ENCODE measurements at places on chromosomes 4 and X.

DNA sequence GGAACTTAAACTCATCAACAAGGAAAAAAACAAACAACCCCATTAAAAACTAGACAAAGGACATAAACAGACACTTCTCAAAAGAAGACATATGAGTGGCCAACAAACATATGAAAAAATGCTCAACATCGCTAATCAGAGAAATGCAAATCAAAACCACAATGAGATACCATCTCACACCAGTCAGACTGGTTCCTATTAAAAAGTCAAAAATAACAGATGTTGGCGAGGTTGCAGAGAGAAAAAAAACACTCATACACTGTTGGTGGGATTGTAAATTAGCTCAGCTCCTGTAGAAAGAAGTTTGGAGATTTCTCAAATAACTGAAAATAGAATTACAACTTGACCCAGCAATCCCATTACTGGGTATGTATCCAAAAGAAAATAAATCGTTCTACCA is 28.7 kb downstream of the APLN start:
- no peak for DNase-seq

GRCh38 chr4:10093801-10094552 is 22.6 kb downstream of the WDR1 start:
- no peak for DNase-seq

- DNase-seq = no peak
Observed at GRCh38 chrX:108468486-108468885, 28.8 kb downstream of the COL4A5 start.

- DNase-seq = no peak
Observed at GRCh38 chrX:50770702-50771101, 43.3 kb downstream of the SHROOM4 start.

GRCh38 chr4:131347816-131348215 is 1801.3 kb upstream of the PCDH10 start:
- DNase-seq = no peak

- no peak for DNase-seq
Observed at GRCh38 chrX:73822775-73823174, 259.8 kb downstream of the CHIC1 start.

DNA sequence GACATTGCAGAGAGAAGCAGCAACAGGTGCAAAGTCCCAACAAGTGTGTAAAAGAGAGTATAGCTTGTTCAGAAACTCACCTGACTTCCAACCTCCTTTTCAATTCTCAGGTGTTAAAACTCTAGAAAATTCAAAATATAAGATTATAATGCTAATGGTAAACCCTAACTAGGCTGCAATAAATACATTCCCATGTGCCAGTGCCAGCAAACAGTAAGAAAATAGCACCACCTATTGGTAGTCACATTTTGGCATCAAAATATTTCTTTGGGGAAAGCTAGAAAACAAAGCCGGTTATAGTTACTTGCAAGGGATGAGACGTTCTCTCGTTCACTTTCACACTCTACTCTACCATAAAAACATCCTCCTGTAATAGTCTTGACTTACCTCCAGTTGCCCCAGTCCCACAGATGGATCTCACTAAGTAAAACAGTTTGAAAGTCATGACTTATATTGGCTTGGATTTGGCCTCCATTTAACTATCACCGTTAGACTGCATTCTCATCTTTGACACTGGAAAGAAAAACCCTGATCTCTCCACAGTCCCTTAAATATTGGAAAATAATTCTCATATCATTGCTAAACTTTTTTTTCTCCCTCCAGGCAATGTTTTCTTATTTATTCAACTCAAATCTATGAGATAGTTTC is 9.6 kb downstream of the BMP3 start:
- DNase-seq = peak; percentile 49

DNA sequence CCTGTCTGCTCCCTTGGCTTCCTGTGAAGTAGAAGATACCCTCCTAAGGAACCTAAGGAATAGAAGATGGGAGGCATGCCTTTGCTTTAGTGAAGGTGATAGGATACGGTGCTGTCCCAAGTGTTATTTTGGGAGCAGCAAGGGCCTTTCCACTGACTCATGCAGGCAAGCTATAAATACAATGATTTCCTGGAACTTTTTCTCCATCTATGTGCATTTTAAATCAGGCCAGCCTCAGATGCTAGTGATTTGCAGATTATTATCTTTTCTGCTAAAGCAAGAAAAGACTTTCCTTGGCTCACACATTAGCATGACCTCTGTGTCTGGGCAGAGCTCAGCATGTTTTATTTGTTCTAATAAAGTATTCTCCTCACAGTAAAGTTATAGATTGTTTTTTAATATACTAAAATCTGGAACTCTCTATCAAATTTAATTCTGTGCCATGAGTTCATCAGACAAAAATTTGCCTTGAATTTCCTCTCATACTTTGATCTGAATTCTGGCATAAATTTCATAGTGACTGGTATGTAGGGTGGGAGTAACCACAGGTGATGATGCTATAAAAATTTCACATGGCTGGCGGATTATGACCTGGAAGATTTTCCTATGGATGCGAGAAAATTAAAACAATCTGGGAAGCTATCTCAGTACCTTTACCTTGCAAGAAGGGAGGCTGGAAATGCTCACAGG is 131.7 kb downstream of the REPS2 start:
- DNase-seq = no peak

DNA sequence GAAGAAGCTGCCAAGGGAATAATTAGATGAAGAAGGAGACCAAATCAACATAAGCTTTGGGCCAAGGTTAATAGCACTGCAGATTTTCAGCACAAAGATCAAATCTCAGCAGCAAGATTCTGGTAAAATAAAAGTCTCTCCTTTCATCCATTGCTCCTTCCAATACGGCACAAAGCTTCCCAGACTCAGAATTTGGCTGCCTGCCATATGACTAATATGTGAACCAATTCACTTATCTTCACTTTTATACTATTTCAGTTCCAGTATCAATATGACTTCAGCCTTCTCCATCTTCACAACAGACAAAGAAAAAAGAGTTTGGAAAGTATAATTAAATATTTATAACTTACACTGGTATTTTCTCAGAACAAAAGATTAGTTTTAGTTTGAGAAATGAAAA is 978.3 kb upstream of the GRID2 start:
- no peak for DNase-seq

GRCh38 chr4:99399017-99399416 is 36.1 kb downstream of the ADH7 start:
- no peak for DNase-seq
